Spleen (tissue), 13 donors: ENCODE measurements at places on chromosomes 7 and 10. TPM values are rescaled to one million over a fixed set of nuclear protein-coding genes. Genes with fewer than 3 reads are reported as not detected.

- peak; percentile 92 for DNase-seq
These were observed 441 bp downstream of the BMI1 start for GRCh38 chr10:22321156-22321923.

GRCh38 chr7:109091042-109091441 is 521.4 kb downstream of the DNAJB9 start:
- DNase-seq: no peak

- DNase-seq: no peak
These were observed 71.5 kb downstream of the COL13A1 start for GRCh38 chr10:69873135-69873639.

DNA sequence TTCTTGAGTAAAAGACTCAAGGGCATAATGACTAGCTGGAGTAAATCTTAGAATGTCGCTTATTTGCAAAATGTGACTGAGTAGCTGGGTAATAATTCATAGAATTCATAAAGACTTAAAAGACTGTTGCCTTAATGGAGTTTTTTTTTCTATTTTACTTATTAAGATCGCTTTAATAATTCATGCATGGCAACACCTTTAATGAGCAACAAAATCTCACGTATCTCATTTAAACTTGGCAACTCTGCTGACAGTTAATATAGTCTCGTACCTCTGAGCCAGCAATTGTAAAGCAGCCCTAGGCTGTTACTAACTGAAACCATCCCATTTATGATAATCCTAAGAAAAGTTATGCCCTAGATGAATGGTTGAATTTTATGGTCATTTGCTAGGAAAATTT is 87.8 kb upstream of the SLC26A5 start:
- DNase-seq: no peak

DNA sequence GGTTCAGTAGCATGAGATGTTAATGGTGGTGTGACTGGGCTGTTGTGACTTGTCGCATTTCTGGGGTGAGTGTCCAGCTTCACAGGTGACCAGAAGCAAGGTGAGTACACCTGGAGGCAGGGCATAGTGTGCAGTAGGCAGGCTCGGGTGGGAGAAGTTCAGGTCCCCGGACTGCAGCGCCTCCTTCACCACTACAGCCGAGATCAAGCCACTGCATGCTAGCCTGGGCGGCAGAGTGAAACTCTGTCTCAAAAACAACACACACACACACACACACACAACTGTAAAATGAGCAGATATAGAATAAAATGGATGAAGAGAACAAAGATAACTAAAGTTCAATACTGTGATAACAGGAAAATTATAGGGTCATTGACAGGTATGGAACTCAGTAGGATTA is 11.1 kb upstream of the PARD3 start:
- DNase-seq: no peak

DNA sequence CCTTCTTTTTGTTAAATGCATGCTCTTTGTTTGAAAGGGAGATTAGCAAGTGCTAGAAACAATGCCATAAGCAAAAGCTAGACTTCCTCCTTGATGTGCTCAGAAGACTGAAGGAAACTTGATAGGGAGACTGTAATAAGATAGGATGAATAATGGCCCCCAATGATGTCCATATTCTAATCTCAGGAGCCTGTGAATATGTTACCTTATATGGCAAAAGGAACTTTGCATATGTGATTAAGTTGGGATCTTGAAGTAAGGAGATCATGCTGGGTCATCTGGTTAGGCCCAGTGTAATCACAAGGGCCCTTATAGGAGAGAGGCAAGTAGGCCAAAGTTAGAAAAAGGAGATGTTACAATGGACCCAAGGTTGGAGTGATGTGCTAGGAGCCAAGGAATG is 13.6 kb upstream of the LIPM start:
- DNase-seq: no peak

DNA sequence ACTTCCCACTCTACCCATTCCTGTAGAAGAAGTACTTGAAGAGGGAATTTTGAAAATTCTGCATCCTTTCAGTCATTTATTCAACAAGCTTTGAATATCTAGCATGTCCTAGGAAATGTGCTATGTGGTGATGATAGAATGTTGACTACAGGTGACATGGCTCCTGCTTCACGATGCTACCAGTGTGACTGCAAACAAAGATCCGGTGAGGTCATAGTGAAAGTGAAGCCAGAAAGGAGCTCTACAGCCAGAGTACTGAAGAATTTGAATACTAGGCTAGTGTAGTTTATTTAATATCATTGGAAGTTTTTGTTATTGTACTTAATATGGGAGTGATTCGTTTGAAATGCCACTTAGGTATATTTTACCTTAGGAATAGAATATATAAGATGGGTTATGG is 348.1 kb downstream of the TFEC start:
- DNase-seq: no peak

GRCh38 chr10:23078114-23078513 is 17.3 kb upstream of the MSRB2 start:
- DNase-seq: no peak

DNA sequence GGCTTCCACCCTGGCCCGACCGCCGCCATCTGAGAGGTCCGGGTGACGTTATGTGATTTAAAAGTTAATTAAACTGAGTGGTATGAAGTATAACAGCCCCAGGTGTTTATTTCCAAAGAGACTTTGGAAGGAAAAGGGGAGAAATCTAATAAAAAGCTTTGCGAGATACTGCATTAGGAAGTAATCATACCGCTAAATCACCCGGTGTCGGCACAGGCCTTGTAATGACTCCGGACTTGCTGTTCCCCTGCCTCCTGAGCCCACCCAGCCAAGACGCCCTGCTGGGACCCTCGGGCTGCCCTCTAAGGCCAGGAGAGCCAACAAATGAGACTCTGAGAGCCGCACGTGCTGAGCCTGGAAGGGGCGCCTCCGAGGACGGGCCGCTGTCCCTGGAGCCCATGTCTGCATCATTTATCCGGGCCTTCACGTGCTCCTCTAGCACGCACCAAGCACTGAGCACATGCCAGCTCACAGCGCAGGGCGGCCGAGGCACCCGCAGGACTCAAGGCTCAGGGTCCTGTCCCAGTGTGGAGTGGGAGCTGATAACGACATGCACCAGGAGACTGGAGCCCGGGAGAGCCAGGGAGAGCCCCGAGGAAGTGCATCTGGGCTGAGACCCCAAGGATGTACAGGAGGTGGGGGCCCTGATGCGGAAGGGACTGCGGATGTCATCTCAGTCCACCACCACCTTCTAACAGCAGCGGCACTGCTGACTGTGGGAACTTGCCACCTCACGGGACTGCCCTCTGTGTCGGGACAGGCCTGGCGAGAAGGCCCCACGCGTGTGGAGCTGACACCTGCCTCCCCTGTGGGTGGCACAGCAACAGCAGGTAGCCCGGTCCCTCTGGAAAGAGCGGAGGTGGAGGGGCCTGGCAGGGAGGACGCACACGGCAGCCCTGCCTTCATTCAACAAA is 182.7 kb downstream of the ELFN1 start:
- peak; percentile 73 for DNase-seq

DNA sequence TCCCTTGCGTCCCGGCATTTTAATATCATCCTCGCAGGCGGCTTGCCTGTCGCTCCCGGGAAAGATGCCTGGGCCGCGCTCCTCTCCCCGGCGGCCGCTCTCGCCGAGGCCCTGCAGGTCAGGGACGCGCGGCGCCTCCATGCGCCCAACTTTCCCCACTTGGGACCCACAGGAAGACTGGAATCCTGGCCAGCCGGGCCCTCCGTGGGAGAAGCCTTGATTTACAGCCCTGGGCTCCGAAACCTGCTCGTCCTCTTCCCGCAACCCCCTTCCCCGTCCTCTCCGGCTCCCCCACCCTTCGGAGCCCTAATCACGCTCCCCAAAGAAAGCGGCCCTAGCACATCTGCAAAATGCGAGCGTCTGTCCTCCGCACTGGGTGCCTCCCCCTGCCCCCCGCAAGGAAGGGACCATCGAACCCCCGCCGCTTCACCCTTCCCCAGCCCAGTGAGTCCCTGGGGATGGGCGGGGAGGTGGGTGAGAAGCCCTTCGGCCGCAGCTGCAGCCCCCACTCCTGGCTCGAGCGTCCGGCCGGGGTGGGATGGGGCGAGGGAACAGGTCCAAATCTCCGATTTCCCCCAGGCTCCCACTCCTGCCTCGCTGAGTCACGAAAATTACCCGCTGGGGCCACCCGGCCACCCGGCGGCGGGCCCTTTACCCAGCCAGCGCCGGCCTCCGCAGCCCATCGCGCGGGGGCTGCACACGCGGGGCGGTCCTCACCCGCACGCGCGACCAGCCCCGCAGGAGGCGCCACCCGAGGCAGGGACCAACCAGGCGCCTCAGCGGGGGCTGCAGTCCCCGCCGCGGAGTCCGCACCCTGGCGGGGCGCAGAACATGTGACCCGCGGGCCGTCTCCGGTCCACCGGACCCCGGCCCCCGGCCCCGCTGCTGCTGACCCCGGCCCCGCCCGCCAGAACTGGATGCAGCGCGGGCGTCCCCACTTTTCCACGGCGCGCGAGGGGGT is 695 bp downstream of the HSPA12A start:
- DNase-seq: no peak

DNA sequence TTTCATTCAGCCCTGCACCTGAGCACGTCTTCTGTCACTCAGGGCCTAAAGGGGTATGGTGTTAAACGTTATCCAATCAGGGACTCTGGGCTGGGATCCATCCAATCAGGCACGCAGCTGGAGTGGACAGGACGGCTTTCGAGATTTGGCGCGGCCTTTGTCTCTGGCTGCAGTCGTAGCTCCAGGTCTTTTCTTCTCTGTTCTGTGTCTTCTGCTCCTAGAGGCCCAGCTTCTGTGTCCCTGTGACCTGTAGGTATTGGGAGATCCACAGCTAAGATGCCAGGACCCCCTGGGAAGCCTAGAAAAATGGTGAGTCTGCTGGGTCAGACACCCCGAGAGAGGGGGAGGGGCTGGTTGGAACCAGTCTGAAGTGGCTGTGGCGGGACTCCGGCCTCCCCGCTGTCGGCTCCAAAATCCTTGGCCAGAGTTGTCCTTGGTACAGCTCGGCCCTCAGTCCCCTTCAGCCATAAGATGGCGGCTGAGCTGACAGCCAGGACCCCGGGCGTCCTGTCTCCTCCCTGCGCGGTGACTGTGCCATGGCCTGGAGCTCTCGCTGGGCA is 11.7 kb upstream of the ZNF680 start:
- no peak for DNase-seq

GRCh38 chr10:71516890-71517289 is 120.2 kb downstream of the CDH23 start:
- peak; percentile 54 for DNase-seq

- DNase-seq: no peak
These were observed 28.2 kb upstream of the PAX2 start for GRCh38 chr10:100717166-100717565.

GRCh38 chr10:35580423-35580770 is 24.7 kb upstream of the GJD4 start:
- DNase-seq: no peak

- DNase-seq: peak; percentile 48
These were observed 18.2 kb downstream of the HNRNPF start for GRCh38 chr10:43390759-43391158.

BTAF1 gene
- 54.7 TPM for total RNA-seq

EEPD1 gene
- total RNA-seq: 13.5 TPM

VSIR gene
- 512 TPM for total RNA-seq

TDRD1 gene
- 0.60 TPM for total RNA-seq

MBLAC1 gene
- total RNA-seq: 1.7 TPM

TSPAN33 gene
- 47.7 TPM for total RNA-seq
